ENCODE measurements at places on chromosomes 7 and 10.

GRCh38 chr7:16991551-16991950 is 109.8 kb upstream of the AGR3 start:
- DNase-seq: no peak

DNA sequence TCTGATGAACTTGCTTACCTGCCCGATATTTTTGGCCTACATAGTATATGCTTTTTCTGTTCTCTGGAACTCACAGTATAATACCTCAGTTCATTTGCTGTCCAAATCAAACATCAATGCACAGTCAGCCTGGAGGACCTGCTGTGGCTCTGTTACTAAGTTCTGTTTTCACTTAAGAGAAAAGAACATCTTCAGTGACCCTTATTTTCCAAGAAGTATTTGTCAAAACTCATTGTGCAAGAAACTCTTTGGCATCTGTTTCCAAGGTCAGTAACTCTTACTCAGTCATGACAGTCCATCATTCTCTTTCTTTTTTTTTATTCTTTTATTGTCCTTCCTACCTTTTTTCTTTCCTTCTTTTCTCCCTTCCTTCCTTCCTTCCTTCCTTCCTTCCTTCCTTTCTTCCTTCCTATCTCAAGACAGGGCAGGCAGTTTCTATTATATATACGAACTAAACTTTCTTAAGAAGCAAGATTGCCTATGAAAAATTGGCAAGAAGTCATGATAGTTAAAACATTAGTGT is 37.8 kb upstream of the SEM1 start:
- DNase-seq: no peak

DNA sequence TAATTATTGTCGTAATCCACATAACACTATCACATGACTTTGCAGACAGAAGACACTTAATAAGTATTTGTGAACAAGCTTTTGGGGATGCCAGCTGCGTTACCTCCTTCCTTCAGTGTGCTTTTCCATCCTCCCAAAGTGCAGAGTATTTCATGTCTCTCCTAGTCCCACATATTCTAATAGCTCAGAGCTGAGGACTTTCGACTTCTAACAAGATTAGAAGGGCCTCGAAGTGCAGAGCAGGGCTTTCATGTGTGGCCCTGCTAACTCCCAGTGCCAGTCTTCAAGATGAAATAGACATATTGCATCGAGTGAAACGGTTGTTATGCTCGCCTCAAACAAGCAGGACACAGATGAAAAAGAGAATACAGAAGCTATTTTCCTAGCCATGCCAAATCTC is 125.7 kb upstream of the RNF32 start:
- no peak for DNase-seq

- no peak for DNase-seq
Measured at GRCh38 chr10:79937701-79938151, 11.2 kb downstream of the SFTPD start.

DNA sequence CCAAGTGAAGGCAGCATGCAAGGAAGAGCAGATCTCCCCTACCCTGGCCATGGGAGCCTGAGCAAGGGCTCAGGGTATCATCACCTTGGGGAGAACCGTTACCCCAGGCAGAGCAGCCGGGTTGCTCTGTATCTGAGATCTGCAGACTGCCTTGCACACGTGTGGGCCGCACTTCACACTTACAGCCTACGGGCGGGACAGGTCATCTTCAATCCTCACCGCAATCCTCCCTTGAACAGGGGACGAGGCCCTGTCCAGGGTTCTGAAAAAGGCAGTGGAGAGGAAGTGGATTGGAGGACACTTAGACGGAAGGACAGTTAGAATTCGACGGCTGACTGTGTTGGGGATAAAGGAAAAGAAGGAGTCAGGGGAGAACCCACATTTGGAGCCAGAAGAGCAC is 51.4 kb downstream of the NPS start:
- DNase-seq: no peak

- DNase-seq: no peak
Measured at GRCh38 chr10:125169279-125169678, 8.9 kb upstream of the CTBP2 start.

- no peak for DNase-seq
Measured at GRCh38 chr7:20116869-20117268, 100.3 kb downstream of the MACC1 start.
